ENCODE measurements at places on chromosomes 4 and X. TPM values are rescaled to one million over a fixed set of nuclear protein-coding genes. Genes with fewer than 3 reads are reported as not detected.

RIPPLY1 gene
- not detected for polyA plus RNA-seq

ASB9 gene
- polyA plus RNA-seq: 0.91 TPM

NDP gene
- polyA plus RNA-seq: not detected

PRR32 gene
- 2.3 TPM for polyA plus RNA-seq

ADGRA3 gene
- 15.6 TPM for polyA plus RNA-seq

FAM9B gene
- not detected for polyA plus RNA-seq

RBMXL3 gene
- polyA plus RNA-seq: not detected

MAGEC3 gene
- polyA plus RNA-seq: not detected

HTN1 gene
- polyA plus RNA-seq: not detected

GAGE1 gene
- not detected for polyA plus RNA-seq

XAGE1A gene
- polyA plus RNA-seq: not detected

LDB2 gene
- 41.0 TPM for polyA plus RNA-seq
